CD8-positive, alpha-beta T cell (primary cell): ENCODE measurements at places on chromosomes 5 and 9.

GRCh38 chr5:103454770-103455169, 107.8 kb downstream of the NUDT12 start:
- no peak for DNase-seq

GRCh38 chr5:73786043-73786831, 160.2 kb downstream of the ARHGEF28 start:
- DNase-seq, result no peak

DNA sequence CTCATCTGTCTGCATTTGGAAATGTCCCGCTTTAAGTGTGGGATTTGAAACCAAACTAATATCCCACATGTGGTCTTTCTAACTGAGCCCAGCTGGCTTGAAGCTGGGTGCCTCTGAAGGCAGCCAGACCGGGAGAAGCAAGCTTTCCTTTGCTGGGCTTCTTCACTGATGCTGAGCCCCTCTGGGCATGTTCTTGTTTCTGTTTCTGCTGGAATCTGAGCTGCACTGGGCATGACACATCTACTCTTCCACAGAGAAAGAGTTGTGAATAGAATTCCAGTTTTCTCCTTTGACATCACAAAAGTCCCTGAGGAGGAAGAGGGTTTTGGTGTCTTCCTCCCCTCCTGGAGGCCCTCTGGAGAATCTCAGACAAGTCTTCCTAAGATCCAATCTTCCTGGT, 179.5 kb downstream of the ATP10B start:
- no peak for DNase-seq

- no peak for DNase-seq
Measured at GRCh38 chr9:128916204-128916603, 4.6 kb upstream of the PHYHD1 start.

DNA sequence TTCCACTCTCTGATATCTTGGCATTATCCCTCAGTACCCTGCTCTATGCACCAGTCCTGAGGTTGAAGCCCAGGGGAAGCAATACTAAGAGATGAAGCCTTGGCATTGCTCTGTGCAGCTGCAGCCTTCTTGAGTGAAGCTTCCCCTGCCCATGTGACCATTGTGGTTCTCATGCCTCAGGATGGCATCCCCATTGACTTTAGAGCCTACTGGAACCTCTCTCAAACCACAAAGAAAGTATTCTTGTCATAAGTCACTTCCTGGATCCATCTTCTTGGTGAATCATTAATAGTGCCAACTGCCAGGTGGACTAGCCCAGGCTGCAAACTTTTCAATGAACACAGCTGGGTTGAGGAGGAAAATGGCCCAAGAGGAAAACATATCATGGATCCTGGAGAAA, 283.9 kb upstream of the RFX3 start:
- no peak for DNase-seq

GRCh38 chr5:169701910-169702451, 64.9 kb downstream of the DOCK2 start:
- DNase-seq, result no peak

DNA sequence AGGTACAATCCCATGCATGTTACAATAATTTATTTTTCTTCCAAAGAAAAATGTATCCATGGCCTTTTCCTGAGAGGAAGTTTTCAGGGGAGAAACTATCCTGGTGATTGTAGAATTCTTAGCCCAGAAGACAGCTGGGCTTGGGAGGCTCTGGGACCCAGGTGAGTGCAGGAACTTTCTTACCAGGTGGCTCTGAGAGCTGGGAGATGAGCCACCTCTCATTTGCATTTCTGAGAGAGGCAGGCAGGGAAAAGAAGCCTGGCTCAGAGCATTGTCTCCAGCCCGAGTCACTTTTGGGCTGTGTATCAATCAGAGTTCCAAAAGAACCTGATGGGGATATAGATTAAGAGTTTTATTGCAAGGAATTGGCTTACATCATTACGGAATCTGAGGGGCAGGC, 52.7 kb downstream of the ALG2 start:
- no peak for DNase-seq

DNA sequence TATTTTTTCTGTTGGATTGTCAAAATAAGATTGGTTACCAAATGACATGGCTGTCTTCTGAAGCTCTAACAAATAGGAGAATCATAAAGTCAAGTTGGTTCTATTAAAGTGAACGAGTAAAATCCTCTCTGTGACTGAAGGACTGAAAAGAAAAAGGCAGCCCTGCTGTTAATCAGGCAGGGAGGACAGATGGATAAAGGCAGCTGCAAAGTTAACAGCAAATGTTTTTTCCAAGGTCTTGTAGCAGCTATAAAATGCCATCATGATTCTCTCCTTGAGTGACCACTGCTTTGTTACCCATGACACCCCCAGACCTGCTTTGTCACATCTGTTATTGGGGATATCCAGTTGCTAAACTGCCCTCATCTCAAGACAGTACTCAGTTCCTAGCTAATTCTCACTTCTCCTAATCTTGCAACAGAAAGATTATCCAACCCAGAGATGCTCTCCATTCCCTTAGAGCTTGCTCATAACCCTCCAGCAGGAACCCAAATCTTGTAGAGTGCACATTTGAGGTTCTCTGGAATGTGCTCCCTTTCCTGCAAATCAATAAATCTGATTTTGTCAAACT, 89.7 kb upstream of the PARP8 start:
- no peak for DNase-seq
